ENCODE measurements at places on chromosomes 6 and 20. TPM values are rescaled to one million over a fixed set of nuclear protein-coding genes. Genes with fewer than 3 reads are reported as not detected.

The DEFB119 gene
- not detected for total RNA-seq

- H3K4me1 ChIP-seq: no peaks in the 10 kb centered on the region
- H3K36me3 ChIP-seq: no peaks in the 10 kb centered on the region
- H3K27me3 ChIP-seq: no peaks in the 10 kb centered on the region
- no peak overlapping the region for H3K4me3 ChIP-seq
- no peak for DNase-seq
Measured at GRCh38 chr6:111011360-111012142, 29.7 kb downstream of the RPF2 start.

- no peaks in the 10 kb centered on the region for H3K36me3 ChIP-seq
- DNase-seq: no peak
- no peak overlapping the region for H3K27ac ChIP-seq
- H3K27me3 ChIP-seq: no peaks in the 10 kb centered on the region
Measured at GRCh38 chr20:11718474-11719094, 199.1 kb upstream of the BTBD3 start.

DNA sequence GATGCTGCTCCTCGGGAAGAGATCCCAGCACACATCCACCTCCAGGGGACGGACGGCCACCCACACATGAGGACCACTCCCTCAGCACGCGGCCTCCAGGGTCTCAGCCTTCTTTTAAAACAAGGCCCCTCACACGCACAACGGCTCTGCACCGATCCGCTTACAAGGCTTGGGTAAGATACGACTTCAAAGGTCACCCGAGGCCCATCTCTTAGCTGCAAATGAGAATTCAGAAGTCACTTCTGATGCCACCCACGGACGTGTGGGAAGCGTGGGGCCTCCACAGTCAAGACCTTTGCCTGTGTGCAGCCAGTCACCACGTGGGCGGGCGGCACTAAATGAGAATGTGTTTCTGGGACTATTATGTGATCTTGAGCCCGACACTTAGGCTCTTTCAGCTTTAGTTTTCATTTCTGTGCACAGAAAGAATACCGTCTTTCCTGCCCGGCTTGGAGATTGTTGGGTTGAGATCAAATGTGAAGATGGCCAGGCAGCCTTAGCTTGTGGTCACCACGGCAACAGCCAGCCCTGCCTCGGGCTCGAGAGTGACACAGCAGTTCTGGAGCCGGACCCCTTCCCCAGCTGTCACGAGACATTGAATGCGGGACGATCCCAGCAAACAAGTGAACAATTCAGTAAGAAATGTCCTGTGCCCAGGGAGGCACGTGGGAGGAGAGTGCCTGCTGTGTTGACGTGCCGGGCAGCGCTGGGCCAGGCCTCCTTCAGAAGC, 91.6 kb downstream of the RAMACL start:
- no peaks in the 10 kb centered on the region for H3K27me3 ChIP-seq
- no peak overlapping the region for H3K27ac ChIP-seq
- H3K36me3 ChIP-seq: peaks cover 13% of the 10 kb centered on the region
- no peaks in the 10 kb centered on the region for H3K4me1 ChIP-seq
- no peak overlapping the region for H3K4me3 ChIP-seq

The NNAT gene
- 82.8 TPM for total RNA-seq

DNA sequence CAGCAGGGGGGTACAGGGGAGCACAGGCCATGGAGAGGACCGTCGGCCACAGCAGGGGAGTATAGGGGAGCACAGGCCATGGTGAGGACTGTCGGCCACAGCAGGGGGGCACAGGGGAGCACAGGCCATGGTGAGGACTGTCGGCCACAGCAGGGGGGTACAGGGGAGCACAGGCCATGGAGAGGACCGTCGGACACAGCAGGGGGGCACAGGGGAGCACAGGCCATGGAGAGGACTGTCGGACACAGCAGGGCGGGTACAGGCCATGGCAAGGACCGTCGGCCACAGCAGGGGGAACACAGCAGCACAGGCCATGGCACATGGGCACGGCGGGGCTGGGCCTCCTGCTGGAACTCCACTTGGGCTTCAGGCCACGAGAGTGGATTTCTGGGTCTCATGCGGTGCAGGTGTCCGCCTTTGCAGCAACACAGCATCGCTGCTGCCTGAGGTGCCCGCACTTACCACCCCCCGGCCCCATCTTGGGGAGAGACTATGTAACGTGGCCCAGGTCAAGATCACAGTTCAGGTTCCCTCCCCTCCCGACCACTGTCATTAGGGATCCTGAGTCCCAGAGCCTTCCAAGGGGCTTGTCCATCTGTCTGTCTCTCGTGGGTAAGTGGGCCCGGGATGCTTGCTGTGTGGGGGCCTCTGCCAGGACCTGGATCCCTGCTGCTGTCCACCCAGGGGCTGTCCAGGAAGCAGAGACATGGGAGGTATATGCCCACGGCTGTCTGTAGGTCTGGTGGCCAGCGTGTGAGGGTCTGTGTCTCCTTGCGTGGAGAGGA, 2.5 kb downstream of the NPBWR2 start:
- H3K27me3 ChIP-seq: peaks cover 43% of the 10 kb centered on the region
- H3K27ac ChIP-seq: no peak overlapping the region
- no peaks in the 10 kb centered on the region for H3K36me3 ChIP-seq

The WFDC2 gene
- 94.1 TPM for total RNA-seq

DNA sequence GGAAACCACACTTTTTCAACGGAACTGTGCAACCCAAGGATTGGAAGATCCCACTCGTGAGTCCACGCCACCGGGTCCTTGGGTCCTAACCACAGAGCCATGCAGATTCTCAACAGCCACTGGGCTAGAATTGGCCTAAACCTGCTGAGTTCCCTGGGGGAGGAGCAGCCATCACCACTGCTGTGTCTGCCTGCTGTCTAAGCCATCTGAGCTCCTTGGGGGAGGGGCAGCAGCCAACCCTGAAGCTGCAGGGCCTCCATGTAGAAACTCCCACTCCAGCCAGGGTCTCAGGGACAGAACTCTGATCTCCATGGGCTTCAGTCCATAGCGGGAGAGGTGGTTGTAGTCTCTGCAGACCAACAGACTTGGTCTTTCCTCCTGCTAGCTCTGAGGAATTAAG, 154.6 kb upstream of the VGLL2 start:
- no peak for DNase-seq
- H3K4me1 ChIP-seq: no peaks in the 10 kb centered on the region

The RNF8 gene
- total RNA-seq: 18.5 TPM

DNA sequence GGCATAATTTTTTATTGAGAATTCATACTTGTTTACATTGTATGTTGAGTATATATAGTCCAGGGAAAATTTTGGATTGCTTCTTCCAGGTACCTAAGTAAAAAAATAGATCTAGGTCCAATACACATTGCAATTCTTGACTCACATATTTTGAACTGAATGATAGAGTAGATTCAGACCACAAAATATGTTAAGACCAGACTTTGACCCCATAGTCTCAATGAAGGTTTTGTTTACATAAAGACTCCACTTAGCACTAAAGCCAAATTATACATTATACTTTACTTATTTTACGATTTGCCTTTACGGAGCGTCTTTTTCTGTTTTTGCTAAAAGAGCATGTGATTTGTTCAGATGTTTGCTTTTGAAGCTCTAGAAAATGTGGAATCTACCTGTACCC, 144.1 kb upstream of the PTCHD4 start:
- no peak overlapping the region for H3K27ac ChIP-seq
- H3K4me1 ChIP-seq: no peaks in the 10 kb centered on the region
- no peaks in the 10 kb centered on the region for H3K27me3 ChIP-seq
- H3K36me3 ChIP-seq: no peaks in the 10 kb centered on the region
- DNase-seq: no peak

DNA sequence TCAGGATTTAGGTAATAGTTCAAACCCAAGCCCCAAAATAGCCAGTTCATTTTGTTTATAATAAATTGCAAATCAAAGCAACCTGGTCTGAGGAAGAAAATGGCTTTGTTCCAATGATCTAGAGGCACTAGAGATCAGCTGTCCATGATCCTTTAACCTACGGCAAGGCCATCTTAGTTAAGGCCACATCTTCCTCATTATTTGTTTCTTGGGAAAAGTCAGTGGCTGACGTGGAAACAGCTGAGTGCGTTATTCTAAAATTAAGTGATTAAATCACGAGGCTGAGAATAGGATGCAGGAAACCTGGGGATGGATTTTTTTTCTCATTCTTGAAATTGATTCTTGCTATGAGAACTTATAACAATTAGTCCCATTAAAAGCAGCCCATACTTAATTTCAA, 10.1 kb upstream of the TENT5A start:
- H3K27me3 ChIP-seq: no peaks in the 10 kb centered on the region
- no peak for DNase-seq

The SLC22A16 gene
- not detected for total RNA-seq
